ELR (cell line): ENCODE measurements at places on chromosomes 1 and 21.

DNA sequence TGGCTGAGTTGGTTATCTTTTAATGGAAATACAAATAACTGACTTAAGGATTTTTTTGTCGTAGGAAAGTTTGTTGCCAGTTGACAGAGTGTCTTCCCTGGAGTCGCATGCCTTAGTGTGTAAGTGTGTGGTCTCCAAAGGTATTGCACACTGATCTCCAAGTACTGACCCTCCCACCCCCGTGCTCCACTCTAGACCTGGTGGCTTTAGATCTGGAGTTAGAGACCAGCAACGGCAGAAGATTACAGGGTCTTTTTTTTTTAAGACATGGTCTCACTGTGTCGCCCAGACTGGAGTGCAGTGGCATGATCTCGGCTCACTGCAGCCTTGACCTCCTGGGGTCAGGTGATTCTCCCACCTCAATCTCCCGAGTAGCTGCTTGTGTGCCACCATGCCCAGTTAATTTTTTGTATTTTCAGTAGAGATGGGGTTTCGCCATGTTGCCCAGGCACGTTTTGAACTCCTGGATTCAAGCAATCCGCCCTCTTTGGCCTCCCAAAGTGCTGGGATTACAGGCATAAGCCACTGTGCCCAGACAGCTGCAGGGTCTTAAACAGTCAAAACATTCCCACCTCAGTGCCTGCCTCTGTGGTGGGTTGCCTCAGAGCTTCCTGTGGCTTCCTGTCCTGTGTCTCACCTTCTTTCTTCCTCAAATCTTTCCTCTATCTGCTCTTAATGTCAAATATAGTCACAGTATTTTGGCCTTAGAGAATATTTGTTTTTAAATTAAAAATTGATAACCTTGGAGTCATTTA lies 6.9 kb downstream of the TRAPPC10 start:
- no peak for DNase-seq

GRCh38 chr1:43791243-43791642 lies 83.9 kb downstream of the ST3GAL3 start:
- no peak for DNase-seq

DNA sequence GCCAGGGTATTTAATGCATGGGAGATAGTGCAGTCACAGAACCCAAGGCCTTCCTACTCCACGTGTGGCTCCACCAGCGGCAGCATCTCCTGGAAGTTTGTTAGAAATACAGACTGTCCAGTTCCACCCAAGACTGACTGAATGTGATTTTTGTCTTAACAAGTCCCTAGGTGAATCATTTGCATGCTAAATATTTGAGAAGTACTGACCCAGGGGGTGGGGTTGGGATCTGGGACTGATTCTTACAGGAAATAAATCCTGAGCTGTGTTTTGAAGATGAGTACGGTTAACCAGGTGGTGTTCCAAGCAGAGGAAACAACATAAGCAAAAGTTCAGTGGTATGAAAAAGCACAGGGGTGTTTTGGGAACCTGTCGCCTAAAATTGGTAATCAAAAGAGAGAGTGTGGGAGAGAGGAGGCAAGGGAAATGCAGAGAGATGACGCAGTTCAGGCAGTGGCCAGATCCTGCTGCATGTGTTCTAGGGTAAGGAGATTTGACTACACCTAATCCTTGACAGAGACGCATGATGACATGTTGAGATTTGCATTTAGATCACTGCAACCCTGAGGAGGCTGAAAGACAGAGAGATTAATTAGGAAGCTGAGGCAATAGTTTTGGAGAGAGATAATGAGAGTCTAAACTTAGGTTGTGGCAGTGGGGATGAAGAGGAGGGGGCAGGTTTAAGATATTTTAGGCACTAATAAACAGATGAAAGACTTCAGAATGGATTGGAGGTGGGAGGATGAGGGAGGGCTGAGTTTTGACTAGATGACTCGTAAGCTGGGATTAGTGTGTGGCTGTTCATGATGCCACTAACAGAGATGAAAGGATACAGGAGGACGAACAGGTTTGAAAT lies 3.7 kb upstream of the ZNF326 start:
- DNase-seq, result peak; percentile 22

- DNase-seq, result peak; percentile 75
Observed at GRCh38 chr1:100308777-100309176, 42.8 kb downstream of the RTCA start.

DNA sequence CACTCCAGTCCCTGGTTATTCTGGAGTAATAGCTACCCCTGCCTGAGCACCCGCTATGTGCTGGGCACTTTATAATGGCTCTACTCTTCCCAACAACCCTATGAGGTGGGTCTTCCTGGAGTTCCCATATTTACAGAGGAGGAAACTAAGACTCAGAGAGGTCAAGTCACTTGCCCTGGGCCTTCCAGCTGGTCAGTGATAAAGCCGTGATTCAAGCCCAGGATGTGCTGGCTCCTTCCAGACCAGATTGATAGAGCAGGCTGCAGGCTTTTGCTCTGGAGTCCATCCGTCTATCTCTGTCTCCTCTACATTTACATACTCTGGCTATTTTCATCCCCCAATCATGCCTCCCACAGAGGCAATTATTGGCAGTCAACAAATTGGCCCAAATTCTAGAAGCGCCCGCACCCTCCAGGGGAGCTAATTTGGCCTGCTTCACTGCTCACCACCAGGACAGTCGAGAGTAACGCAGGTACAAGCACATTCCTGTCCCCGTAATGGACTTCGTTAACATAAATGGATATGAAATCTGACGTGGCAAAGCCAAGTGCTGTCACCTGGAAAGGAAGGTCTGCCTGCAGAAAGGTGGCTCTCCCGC lies 39.8 kb upstream of the SELENON start:
- DNase-seq, result no peak

DNA sequence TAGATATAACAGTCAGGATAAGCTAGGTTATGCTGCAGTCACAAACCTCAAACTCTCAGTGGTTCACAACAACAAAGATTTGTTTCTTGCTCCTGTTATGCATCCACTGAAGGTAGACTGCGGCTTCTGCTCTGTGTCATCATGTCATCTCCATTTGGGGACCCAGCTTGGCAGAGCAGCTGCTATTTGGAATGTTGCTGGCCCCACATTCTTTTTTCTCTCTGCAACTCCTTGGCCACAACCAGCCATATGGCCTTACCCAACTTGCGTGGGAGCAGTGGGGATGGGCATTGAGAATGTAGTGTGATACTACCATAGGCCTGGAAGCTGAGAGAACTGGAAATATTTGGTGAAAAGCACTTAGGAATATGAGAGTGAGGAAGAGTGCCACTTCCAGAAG lies 26.4 kb downstream of the AGO4 start:
- DNase-seq, result no peak
